ENCODE measurements at places on chromosomes 4 and X. TPM values are rescaled to one million over a fixed set of nuclear protein-coding genes. Genes with fewer than 3 reads are reported as not detected.

Gene PFKFB1
- polyA plus RNA-seq, result 0.18 TPM

DNA sequence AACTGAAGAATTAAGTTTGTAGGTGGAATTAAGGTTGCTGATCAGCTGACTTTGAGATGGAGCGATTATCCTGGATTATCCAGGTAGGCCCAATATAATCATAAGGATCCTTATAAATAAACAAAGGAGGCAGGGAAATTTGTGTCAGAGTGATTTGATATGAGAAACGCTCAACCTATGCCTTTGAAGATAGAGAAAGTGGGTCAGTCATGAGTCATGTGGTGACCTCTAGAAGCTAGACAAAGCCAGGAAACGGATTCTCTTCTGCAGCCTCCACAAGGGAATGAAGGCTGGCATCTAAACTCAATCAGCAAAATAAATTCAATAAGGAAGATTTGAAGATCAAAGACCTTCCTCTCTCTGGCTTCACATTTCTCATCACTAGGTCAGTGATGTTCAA is 41.5 kb upstream of the SMIM10 start:
- H3K27ac ChIP-seq, result no peak overlapping the region
- H3K4me3 ChIP-seq, result no peak overlapping the region
- H3K36me3 ChIP-seq, result no peaks in the 10 kb centered on the region
- no peaks in the 10 kb centered on the region for H3K27me3 ChIP-seq
- no peak for DNase-seq
- H3K4me1 ChIP-seq, result no peaks in the 10 kb centered on the region

DNA sequence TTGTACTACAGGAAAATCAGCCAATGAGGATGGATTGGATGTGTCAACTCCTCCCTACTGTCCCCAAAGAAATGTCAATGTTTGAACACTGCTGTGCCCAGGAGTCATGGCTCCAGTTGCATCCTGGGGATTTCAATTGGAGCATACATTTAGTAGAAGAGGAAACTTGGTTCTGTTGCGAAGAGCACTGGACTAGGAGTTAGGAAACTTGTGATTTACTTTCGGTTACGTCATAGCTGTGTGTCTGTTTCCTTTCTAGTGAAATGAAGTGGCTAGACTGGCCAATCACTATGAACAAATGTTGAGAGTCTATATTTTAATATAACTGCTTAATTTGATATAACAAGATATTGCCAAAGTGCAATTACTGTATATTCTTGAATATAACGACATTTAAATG is 35.2 kb downstream of the ARL9 start:
- no peaks in the 10 kb centered on the region for H3K36me3 ChIP-seq
- no peak overlapping the region for H3K4me3 ChIP-seq
- H3K4me1 ChIP-seq, result no peaks in the 10 kb centered on the region
- no peaks in the 10 kb centered on the region for H3K27me3 ChIP-seq
- no peak for DNase-seq

- H3K27ac ChIP-seq, result no peak overlapping the region
- H3K36me3 ChIP-seq, result no peaks in the 10 kb centered on the region
- no peak for DNase-seq
- H3K4me1 ChIP-seq, result no peaks in the 10 kb centered on the region
Observed at GRCh38 chrX:129808158-129808828, 28.5 kb downstream of the SASH3 start.

GRCh38 chr4:109433205-109434006 is at the start of gene SEC24B:
Gene SEC24B, plus strand, starts transcription at chr4:109433815. Its CDS starts 55 bp downstream, at chr4:109433870.
- H3K27me3 ChIP-seq, result no peaks in the 10 kb centered on the region
- no peaks in the 10 kb centered on the region for H3K36me3 ChIP-seq
- peak within 1 kb of the TSS; percentile 82 for H3K4me3 ChIP-seq
- H3K4me1 ChIP-seq, result peaks cover 8% of the 10 kb centered on the region
- DNase-seq, result peak; percentile 43
- peak within 1 kb of the TSS; percentile 80 for H3K27ac ChIP-seq

GRCh38 chrX:7170898-7171297 is 22.9 kb upstream of the PUDP start:
- no peak for DNase-seq
- no peaks in the 10 kb centered on the region for H3K36me3 ChIP-seq
- H3K4me1 ChIP-seq, result no peaks in the 10 kb centered on the region
- H3K27ac ChIP-seq, result no peak overlapping the region

DNA sequence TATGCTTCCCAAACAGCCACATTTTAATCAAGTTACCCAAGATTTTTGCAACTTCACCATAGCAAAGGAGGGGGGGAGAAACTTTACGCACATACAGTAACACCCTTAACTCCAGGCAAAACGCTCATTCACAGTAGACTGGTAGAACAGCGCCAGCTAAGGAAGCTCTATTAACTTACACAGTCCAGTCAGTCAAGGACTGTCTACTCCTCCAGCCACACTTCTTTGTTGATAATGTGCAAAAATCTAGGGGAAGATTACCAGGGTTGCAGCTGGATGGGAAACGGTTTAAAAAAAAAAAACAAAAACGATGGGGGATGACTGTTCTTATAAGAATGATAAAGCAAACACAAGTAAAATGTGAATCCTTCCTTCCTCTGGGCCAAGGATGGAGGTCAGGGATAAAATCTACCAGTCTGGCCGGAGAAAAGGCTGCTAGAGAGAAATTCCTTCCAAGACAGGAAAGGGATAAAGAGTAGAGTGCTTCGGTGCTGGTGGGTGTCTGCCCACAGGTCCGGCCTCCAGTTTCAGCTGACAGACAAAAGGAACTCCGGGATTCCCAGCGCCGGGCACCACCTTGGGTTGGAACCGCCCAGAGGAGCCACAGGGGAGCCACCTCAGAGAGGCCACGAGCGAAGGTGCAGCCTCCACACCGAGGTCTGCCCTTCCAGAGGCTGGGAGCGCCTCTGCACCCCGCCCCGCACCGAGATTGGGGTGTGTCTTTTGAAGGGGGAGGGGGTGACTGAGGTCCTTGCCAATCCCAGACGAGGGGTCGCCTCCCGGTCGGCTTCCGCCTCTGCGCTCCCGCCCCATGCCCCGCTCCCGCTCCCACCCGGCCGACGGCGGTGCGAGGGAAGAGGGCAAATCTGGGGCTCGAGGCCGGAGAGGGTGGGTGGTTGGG is 811 bp downstream of the ANKRD50 start:
- peaks cover 4% of the 10 kb centered on the region for H3K27me3 ChIP-seq
- peak overlapping the region; percentile 67 for H3K4me3 ChIP-seq
- no peaks in the 10 kb centered on the region for H3K36me3 ChIP-seq
- DNase-seq, result no peak
- H3K27ac ChIP-seq, result no peak overlapping the region
